ENCODE measurements at places on chromosomes 13 and 19.

- no peak for DNase-seq
Observed at GRCh38 chr13:110820322-110820721, 94.5 kb downstream of the ANKRD10 start.

- no peak for DNase-seq
Observed at GRCh38 chr13:27997904-27998522, 9.5 kb upstream of the URAD start.

DNA sequence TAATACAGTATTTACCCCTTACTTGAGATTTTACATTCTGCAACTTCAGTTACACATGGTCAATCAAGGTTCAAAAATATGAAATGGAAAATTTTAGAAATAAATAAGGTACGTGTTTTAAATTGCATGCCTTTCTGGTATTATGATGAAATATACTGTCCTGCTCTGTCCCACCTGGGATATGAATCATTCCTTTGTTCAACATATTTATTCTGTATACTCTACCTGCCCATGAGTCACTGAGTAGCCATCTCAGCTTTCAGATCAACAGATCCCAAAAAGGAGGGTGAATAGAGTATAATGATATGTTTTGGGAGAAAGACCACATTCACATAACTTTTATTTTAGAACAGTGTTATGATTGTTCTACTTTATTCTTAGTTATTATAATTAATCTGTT is 37.8 kb downstream of the STOML3 start:
- no peak for DNase-seq

GRCh38 chr13:98004107-98004506 is 50.6 kb downstream of the IPO5 start:
- no peak for DNase-seq

DNA sequence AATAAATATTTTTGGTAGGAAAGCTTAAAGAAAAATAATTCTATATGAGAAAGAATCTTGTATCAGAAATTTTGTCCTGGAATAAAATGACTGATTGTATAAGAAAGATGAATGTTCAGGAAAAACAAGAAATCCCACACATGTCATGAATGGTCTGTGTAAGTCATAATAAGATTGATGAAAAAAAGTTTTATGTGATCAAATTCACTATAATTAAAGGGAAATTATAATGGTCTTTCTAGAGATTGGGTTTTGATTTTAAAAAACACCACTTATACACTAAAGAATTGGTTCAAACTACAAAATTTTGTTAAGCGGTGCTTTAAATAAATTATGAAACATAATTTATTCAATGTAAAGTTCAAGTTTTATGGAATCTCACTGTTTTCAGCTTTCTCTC is 7.2 kb upstream of the ZNF841 start:
- DNase-seq = no peak

DNA sequence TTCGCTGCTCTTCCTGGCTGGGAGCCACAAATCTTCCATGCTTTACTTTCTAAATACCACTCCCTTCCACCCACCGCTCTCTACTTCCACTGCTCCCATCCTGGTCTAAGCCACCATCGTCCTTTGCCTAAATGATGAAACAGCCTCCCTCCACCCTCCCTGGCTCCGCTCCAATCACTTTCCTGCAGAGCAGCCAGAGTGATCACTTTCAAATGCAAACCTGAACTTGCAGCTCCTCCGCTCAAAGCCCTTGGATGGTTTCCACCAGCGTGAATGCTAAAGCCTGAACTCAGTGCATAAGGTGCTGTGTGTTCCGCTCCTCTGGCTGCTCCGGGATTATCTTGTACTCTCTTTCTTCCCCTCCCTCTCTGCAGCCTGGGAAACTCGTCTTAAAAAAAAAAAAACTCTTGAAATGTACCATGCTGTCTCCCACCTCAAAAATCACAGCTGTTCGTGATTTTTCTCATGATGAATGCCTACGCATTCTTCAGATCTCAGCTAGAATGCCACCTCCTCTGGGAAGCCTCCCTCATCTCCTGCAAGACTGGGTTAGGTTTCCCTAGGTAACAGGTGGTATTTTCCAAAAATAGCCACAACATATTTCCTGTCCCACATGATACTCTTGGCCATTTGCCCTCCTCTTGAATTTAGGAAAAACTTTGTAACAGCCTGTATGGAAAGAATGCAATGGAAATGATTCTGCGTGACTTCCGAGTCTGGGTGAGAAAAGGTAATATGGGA is 3.7 kb upstream of the SIN3B start:
- DNase-seq = peak; percentile 74

GRCh38 chr19:19120308-19121231 is 17.7 kb downstream of the TMEM161A start:
- DNase-seq = peak; percentile 89

DNA sequence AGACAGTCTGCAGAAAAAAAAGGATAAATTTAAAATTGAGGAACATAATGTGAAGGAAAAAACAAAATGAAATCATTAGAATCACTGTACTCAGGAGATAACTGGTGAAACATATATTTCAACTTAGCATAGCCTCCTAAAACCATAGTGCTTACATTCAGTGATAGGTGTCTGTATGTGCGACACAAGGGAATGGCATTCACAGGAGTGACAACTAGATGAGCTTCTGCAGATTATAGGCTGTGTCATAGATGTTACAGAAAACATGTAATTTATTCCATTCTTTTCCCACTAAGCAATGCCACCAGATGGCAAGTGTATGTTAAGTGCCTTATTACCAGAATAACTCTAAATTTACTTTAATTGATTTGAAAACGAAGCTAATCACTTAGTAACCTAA is 960.0 kb upstream of the PCDH20 start:
- no peak for DNase-seq

DNA sequence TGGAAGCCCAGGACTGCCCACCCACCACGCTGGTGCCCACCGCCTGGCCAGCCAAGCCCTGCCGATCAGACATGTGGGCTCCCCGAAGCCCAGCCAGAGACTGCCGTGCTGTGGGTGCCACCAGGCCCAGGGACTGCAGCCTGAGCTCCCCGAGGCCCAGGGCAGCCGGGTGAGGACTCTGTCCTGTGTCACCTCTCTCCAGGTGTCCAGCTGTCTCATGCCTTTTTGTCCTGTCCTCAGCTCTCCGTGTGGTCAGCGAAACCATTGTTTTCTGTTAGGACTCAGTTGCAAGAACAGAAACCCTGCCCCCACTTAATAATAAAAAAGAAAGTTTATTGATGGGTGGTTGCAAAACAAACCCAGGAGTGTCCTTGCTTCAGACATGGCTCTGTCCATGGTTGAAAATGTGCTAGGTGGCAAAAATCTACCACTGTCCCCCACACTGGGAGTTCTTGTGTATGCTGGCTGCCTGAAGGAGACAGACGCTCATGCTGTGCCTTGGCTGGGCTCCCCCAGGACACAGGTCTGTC is 9.9 kb downstream of the PLEKHF1 start:
- no peak for DNase-seq

- DNase-seq = no peak
Observed at GRCh38 chr13:113731192-113732175, 27.5 kb upstream of the TMEM255B start.

- DNase-seq = no peak
Observed at GRCh38 chr13:43933378-43933777, 53.7 kb downstream of the LACC1 start.

- no peak for DNase-seq
Observed at GRCh38 chr13:44153496-44153895, 220.1 kb upstream of the SERP2 start.

DNA sequence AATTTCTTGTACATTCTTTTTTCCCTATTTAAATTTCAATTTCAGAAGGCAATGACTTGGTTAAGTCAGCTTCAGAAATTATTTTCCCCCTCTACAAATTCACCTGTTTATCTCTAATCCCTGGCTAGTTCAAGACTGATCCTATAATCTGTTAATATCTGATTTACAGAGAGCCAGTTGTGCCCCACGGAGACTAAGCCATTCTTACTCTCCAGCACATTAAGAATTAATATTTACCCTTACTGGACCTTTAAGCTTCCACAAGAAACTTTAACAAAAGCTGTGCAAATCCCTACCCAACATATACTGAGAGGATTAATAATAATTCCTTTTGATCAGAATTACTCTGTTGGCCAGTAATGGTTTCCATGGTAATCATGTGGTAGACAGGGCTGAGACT is 786.2 kb downstream of the PCDH9 start:
- DNase-seq = no peak

GRCh38 chr19:50546527-50547221 is 21.6 kb downstream of the LRRC4B start:
- DNase-seq = no peak

- DNase-seq = no peak
Observed at GRCh38 chr19:10497371-10497770, 5.8 kb downstream of the KEAP1 start.

- DNase-seq = no peak
Observed at GRCh38 chr13:109255141-109255856, 531.1 kb downstream of the IRS2 start.

DNA sequence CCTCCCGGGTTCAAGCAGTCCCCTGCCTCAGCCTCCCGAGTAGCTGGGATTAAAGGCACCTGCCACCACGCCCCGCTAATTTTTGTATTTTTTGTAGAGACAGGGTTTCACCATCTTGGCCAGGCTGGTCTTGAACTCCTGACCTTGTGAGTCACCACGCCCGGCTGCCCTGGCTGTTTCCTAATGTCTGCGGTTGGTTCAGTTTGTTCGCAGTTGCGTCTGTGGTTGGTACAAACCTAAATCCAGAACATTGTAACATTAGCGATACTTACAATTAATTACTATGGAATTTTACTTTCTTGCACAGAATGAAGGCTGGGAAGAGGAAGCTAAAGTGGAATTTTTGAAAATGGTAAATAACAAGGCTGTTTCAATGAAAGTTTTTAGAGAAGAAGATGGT is 38.1 kb downstream of the RNF17 start:
- DNase-seq = no peak

GRCh38 chr19:11973019-11973810 is 8.4 kb downstream of the ZNF763 start:
- DNase-seq = no peak

DNA sequence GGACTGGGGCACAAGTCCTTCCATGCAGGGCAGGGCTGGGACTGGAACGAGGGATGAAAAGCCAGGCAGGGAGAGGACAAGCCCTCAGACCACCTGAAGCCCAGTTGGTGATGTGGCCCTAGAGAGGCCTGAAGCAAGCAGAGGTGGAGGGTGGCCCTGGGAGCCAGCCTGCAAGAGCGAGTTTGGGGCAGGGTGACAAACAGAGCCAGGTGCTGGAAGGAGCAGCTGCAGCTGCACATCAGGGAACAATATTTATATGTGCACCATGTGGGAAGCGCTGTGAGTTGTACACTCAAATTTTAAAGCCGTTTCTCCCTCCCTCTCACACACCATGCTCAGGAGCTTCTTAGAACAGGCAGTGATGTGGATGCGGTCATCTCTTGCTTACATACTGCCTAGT is 67.8 kb downstream of the FGF9 start:
- DNase-seq = no peak

DNA sequence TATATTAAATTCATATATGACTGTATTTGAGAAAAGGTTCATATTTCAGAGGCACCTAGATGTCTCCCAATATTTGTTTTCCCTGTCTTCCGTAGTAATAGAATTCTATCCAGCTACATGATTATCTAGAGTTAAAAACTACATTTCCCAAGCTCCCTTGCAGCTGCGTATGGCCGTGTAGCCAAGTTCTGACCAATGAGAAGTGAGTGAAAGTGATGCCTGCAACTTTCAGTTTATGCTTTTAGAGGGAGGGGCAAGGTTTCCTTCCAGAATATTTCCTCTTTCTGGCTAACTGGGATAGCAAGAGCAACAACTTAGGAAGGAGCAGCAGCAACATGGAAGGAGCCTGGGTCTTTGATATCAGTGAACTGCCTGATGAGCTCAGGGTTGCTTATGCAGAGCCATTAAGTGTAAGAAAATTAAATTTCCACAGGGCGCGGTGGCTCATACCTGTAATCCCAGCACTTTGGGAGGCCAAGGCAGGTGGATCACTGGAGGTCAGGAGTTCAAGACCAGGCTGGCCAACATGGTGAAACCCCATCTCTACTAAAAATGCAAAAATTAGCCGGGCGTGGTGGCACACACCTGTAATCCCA is 23.2 kb upstream of the CYP2A13 start:
- no peak for DNase-seq

- no peak for DNase-seq
Observed at GRCh38 chr13:43573361-43573740, 213.4 kb downstream of the ENOX1 start.

DNA sequence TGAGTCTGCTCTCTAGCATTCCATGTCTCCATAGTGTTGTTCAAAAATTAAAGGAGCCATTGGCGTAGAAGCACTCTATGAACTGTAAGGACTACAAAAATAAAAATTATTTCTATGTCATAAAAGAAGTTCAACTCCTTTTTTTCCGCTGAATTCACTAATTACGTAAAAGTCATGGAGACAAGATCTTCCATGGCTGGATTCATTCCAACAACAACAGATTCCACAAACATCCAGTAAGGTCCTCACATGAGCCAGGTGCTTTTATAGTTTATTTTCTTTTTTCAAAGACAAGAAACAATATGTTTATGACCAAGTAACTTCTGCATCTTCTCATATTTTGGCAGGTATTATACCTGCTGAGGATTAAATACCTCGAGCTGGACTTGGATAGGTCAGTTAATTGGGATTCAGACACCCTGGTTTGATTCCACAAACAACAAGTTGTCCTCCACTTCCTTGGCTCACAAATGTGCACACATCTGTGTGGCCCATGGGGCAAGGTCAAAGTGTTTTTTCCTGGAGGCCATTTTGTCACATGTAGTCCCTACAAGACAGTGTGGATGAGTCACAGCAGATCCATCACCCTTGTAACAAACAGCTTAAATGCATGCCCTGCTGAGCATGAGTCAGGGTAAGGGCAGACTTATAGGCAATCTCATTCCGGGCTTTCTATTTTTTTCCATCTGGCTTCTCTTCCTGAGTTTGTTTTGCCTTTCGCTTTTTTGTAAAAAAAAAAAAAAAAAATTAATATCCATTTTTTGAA is 475.6 kb downstream of the COG6 start:
- no peak for DNase-seq

GRCh38 chr13:51767100-51767499 is 36.9 kb downstream of the DHRS12 start:
- DNase-seq = no peak

- DNase-seq = no peak
Observed at GRCh38 chr13:48720621-48721020, 66.9 kb downstream of the CYSLTR2 start.

GRCh38 chr13:48695776-48696175 is 42.0 kb downstream of the CYSLTR2 start:
- DNase-seq = no peak

DNA sequence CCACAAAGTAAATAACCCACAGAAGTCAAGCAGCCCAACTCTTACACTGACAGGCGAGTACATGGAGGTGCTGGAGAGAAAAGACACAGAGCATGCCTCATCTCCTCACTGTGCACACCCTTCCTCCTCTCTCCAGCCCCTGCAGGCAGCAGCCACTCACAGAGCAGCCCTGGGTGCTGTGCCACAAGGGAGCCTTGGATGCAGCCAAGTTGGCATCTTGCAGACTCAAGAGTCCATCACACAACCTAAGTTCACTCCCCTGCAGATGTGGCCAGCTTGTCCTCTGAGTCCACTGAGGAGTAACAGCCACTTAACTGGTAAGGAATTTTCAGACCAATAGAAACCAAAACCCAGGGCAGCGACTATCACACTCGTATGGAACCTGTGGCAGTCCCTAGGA is 47.4 kb downstream of the BRD4 start:
- no peak for DNase-seq
